ENCODE measurements at places on chromosomes 12 and 14.

DNA sequence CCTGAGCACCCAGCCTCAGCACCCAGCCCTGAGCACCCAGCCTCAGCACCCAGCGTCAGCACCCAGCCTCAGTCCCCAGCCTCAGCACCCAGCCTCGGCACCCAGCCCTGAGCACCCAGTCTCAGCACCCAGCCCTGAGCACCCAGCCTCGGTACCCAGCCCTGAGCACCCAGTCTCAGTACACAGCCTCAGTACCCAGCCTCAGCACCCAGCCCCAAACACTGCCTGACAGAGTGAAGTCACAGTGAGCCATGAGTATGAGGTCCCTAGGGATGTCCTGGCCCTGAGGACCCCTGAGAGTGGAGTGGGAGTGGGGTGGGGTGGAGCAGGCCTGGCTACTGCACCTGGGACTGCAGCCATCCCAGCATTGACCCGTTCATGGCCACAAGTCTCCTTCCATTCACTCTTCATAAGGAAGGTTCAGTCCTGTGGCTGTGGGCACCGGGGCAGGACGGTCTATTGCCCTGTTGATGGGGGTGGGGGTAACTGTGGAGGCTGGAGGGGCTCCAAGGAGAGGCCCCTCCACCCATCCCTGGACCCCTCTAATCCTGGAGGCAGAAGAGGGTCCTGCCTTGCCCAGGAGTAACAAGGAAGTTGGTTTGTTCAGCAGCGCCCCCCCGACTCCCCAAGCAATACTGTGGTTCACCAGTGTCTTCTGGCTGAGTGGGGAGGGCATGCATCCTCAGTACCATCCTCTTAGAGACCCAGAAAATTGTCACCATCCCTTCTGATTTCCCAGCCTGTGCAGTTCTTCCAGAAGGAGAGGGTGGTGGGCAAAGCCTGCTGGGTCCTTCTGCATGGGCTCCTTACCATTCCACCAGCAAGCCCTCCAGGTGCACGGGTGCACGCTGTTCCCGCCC, 140.5 kb downstream of the ADGRD1 start:
- no peak for DNase-seq

GRCh38 chr12:122282061-122282460, 15.8 kb upstream of the VPS33A start:
- no peak for DNase-seq

DNA sequence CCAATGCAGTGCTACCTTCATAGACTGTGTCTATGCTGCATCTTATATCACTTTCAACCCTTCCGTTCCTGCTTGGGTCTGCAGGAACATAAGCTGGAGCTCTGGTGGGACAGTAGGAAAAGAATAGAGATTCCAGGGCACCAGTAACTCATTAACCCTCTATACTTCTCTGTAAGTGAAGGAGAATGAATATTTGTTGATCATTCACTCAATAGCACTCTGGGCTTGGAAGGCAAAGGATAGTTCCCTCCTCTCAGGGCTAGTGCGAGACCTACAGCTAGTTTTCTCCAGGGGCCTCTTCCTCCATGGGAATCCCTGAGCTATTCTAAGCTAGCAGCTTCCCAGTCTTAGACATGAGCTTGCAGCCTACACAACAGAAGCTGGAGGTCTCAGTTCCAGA, 84.7 kb downstream of the BMP4 start:
- no peak for DNase-seq

- DNase-seq = no peak
Measured at GRCh38 chr14:100657780-100658179, 68.9 kb upstream of the DLK1 start.

DNA sequence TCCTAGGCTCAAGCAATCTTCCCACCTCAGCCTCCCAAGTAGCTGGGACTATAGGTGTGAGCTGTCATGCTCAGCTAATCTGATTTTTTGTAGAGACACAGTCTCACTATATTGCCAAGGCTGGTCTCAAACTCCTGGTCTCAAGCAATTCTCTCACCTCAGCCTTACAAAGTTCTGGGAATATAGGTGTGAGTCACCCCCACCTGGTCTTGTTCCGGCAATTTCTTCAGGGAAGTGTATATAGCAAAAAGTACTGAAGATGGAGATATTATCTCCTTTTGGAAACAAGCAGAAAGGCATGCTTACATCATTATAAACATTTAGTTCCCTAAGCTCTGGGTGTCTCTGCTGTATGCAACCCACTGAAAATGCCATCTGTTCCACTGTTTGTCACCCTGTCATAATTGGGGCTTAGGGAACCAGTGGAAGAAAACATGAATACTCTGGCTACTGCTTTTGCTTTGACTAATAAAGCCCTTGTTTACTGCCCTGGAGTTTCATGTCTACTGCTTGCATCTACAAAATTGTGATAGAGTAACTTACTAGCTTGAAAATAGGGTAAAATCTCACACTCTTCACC, 940.2 kb downstream of the GALC start:
- no peak for DNase-seq

DNA sequence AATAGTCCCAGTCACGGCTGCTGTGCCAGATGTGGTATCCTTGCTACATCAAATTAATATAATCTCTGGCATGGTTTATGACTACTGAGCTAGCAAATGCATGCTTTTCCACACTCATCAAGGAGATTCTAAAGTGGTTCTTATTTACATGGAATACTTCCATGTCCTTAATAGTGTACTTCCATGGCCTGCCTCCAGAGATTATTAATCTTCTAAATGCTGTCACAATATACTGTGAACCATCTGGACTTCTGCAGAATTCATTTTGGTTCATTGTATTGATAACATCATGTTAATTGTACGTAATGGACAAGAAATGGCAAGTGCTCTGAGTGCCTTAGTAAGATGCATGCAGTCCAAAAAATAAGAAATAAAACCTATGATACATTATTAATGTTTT, 230.8 kb downstream of the NUAK1 start:
- DNase-seq = no peak

- no peak for DNase-seq
Measured at GRCh38 chr12:104730763-104731162, 227.3 kb downstream of the SLC41A2 start.

DNA sequence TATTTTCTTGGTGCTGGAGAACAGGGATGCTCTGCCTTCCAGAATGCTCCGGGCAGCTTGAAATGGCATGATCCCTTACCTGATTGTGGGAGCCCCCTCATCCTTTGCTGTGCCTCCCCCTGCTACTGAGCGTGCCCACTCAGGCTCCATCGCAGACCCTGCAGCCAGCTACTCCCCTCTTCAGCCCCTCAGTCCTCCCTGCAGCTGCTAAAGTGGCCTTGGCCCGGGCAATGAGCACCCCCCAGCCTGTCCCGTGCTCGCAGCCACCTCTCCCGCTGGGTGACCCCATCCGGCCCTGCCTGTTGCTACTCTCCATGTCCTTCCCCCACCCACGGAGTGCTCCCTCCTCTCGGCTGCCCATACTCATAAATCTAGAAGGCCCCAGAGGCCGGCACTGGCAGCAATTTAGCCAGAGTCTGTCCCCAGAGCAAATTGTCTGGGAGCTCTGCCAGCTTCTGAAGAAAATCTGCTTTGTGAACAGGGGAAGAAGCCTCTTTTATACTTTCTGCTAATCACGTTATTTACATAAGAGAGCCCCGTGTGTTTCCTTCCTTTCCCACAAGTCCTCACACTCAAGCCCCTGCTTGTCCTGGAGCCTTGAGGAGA, 143.7 kb upstream of the FRMD6 start:
- no peak for DNase-seq

- no peak for DNase-seq
Measured at GRCh38 chr14:23922545-23922944, 31.0 kb upstream of the DHRS4 start.

GRCh38 chr12:102061096-102061559, 663 bp downstream of the WASHC3 start:
- DNase-seq = peak; percentile 5

GRCh38 chr14:99644723-99645544, at the start of gene HHIPL1:
Gene HHIPL1 (plus strand): TSS chr14:99645129. CDS start chr14:99645208, 79 bp downstream.
- no peak for DNase-seq

DNA sequence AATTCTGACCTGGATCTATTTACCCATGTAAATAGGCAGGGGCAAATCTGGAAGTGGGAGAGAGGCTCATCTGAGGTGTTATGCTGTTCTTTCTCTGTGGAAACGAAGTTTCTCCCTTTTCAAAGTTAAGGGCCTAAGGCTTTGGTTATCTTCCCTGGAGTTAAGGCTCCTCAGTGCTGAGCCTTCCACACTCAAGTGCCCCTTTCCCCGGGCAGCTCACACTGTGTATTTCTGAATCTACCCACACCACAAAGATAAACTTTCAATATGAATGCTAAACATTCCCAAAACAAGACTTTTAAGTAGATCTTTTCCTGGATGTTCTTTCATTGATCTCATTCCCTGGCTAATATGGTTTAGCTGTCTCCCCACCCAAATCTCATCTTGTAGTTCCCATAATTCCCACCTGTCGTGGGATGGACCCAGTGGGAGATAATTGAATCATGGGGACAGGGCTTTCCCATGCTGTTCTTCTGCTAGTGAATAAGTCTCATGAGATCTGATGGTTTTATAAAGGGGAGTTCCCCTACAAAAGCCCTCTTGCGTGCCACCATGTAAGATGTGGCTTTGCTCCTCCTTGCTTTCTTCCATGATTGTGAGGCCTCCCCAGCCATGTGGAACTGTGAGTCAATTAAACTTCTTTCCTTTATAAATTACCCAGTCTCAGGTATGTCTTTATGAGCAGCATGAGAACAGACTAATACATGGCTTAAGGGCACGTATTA, 251.1 kb downstream of the NAV3 start:
- no peak for DNase-seq

- no peak for DNase-seq
Measured at GRCh38 chr12:76451528-76451927, 103.3 kb upstream of the BBS10 start.

DNA sequence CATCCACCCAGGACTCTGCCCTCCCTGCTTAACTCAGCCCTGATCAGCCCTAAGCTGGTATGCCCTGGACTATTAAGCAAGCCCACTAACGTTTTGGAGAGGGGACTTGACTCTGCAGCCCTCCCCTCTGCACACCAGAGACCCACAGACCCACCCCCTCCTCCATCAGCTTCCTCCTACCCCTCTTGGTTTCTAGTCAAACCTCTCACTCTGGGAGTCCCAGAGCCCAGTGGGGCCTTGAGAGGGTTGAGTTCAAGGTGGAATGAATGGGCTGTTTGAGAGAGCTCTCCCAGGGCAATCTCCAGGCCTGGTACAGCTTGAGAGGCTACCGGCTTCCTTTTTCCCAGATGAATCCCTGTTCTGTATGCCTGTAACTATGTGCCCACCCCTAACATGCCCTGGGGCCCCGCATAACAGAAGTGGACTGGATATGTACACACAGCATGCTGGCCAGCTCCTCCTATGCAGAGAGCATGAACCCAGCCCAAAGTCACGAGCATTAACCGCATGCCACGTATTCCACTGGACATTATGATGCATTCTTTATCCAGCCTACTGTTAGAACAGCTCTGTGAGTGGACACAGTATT, 43.6 kb downstream of the IRF2BPL start:
- no peak for DNase-seq

GRCh38 chr14:77416836-77417235, 6.5 kb downstream of the NOXRED1 start:
- no peak for DNase-seq

GRCh38 chr14:96648506-96649326, 146.5 kb downstream of the PAPOLA start:
- no peak for DNase-seq

DNA sequence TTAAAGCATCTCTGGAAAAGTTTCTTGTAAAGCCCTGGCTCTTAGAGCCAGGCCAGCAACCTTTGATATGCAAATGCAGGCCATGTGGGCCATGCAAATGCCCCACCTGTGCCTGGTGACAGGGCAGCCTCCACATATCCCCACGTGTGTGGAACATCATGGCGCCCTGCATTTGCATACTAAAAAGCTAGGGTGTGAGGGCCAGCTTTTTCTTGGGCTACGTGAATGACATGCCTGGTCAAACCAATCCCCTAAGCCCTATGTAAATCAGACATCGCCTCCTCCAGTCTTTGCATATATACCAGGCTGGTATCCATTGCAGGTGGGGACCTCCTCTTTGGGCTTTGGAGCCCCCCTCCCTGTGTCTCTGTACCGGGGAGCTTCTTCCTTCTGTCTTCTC, 6.4 kb downstream of the CSRP2 start:
- no peak for DNase-seq

GRCh38 chr12:44193281-44193680, 357.4 kb downstream of the TMEM117 start:
- no peak for DNase-seq

DNA sequence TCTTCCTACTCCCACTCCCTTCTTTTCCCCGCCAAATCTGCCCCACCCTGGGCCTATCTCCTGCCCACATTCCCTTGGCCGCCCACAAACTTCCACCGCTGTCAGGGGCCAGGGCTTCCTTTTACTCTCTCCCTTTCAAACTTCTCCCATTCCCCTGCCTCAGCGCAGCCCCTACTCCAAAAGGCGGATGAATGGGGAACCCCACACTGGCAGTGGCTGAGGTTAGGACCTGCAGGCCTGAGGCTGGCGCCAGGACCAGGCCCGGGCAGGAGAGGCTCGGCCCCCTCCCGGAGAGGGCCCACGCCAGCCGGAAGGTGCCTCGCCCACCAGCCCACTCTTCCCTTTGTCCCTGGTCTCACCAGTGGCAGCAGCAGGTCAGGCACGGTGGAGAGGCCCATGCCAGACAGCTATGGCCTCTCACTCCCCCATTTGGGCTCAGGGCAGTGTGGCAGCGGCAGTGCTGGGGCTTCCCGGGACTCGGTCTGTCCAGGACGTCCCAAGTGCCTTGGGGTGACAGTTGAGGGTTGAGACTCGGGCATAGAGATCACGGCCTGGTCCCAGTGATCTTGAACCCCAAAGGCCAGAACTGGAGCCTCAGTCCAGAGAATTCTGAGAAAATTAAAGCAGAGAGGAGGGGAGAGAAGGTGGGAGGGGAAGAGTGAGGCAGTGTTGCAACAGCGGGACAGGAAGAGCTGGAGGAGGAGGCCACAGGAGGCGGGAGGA, at the start of gene TNFRSF1A:
TNFRSF1A (minus strand) TSS at position 660 of the 723 bp plus-strand sequence; CDS start at position 398, 262 bp downstream.
- no peak for DNase-seq

DNA sequence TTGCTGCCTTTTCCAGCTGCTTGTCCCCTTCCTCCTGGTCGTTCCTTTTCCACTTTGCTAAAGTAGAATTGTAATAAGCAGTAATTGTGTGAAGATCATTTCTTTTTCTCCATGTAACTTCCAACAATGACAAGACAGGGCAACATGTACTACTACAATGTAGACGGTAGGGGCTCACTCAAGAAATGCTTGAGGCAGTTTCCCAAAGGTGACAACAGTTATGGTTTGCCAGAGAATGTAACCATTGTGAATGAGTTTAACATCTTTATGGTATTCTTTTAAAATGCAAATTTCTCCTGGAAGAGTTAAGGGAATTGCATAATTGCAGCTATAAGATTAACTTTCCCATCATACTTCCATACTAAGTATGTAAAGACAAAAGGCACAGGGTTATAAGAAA, 23.8 kb upstream of the PHLDA1 start:
- DNase-seq = no peak

- DNase-seq = no peak
Measured at GRCh38 chr14:104876251-104876699, 11.2 kb downstream of the CEP170B start.

DNA sequence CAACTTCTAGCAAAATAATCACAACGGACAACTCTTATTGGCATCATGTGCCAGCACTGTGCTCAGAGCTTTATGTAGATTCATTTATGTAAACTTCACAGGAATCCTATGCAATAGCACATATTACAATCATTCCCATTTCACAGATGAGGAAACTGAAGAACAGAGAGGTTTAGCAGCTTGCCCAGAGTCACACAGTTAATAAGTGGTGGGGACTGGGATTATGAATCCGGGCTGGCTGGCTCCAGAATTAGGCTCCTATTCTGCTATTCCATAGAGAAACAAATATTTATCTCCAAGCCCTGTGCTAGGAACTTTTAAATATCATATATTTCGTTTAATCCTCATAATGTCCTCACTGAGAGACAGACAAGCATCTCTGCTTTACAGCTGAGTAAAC, 52.4 kb upstream of the OAS1 start:
- no peak for DNase-seq

Measured in right renal pelvis (tissue), 4 donors.